ENCODE measurements at places on chromosomes 3 and 15.
A peak's percentile ranks its signal among the peaks of the same experiment; 100 is the strongest.

GRCh38 chr15:29959384-29960137, 123.2 kb upstream of the GOLGA8J start:
- no peak for DNase-seq

DNA sequence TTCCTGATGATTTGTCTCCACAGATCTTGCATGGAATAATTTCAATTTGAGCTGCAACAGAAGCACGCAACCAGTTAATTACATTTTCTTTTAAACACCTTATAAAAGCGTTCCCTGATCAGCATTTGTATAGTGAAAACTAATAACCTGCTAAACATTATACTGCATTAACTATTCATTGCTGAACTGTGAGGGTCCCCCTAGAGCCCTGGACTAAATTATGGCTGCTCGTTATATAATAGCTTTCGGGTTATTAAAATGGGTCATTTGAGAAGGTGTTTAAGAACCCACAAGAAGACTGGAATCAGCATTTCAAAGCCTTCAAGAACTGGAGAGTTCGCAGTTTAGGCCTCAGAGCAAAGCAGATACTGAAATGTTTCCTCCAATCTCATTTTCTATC, 52.9 kb upstream of the ICE2 start:
- no peak for DNase-seq

- DNase-seq, result no peak
These were observed 1268.1 kb downstream of the OTOL1 start for GRCh38 chr3:162764808-162765071.

DNA sequence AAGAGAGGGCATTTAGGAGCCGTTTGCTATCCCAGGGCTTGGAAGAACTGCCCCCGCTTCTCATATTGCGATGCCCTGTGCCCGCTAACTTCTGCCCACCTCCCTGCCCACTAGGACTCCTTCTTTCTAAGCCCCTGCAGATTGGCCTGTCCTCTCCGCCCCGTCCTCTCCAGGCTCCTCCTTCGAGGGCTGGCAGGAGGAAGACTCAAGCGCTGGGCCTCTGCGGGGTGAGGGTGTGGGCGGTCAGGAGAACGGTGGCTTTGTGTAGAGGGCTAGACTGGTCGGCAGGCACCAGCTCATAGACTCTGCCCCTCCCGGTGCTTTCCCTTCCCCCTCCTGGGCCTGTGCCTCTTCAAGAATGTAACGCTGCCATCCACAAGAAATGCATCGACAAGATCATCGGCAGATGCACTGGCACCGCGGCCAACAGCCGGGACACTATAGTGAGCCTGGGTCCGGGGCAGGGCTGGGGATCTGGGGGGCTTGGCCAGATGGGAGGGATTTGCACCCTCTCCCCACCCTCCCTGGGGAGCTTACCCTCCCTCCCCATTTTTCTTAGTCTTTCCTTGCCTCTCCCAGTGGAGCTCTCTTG, 21.9 kb downstream of the PRKCD start:
- DNase-seq, result no peak

DNA sequence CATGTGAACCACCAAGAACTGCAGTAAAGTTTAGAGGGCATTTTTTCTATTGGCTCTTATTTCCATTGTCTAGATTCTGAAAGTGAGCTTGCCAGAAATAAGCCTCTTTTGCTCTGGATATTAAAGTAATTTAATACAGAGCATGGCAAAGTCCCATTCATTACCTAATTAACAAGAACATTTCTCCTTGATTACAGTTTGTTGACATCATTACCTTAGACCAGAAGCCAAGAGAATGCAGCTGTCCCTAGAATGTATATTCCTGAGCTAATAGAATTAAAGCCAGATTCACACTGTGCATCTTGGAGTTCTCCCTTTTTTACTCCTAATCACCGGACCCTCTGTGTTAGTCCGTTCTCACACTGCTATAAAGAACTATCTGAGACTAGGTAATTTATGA, 46.4 kb upstream of the TM4SF4 start:
- no peak for DNase-seq

GRCh38 chr3:177385831-177386301, 188.6 kb upstream of the TBL1XR1 start:
- DNase-seq, result no peak

GRCh38 chr15:70111203-70112073, 13.7 kb upstream of the TLE3 start:
- no peak for DNase-seq

GRCh38 chr3:62676689-62677271, 198.4 kb downstream of the CADPS start:
- no peak for DNase-seq

DNA sequence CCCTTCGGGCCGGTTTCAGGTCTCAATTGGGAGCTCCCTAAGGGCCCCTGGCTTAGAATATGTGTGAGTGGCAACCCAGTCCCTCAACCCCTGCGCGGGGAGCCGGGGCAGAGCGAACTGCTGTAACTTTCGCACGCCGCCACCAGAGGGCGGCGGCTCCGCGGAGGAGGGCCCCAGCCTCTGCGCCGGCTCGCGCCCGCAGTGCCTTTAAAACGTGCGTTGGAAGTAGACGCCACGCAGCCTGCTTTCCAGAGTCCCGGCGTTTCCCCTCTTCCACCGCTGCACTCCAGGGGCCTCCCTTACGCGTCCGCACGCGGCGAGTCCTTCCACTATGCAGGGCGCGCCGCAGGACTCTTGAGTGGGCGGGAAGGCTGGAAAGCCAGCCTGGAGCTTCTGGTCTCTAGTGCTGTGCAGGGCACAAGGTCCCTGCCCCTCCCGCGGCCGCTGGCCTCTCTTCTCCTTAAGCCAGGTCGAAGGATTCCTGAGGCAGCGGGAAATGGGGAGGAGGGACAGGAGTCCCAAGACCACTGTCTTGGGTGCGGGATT, 23.7 kb upstream of the RNU6-1 start:
- peak; percentile 73 for DNase-seq

GRCh38 chr3:16429086-16429485, 84.4 kb downstream of the RFTN1 start:
- no peak for DNase-seq

DNA sequence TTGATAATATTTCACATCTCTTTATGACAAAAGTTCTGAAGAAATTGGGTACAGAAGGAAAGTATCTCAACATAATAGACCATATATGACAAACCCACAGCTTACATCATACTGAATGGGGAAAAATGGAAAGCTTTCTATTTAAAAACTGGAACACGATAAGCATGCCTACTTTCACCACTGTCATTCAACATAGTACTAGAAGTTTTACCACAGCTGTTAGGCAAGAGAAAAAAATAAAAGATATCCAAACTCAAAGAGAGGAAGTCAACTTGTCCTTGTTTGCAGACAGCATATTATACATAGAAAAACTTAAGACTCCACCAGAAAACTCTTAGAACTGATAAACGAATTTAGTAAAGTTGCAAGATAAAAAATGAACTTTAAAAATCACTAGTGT, 40.3 kb downstream of the COPS2 start:
- no peak for DNase-seq

DNA sequence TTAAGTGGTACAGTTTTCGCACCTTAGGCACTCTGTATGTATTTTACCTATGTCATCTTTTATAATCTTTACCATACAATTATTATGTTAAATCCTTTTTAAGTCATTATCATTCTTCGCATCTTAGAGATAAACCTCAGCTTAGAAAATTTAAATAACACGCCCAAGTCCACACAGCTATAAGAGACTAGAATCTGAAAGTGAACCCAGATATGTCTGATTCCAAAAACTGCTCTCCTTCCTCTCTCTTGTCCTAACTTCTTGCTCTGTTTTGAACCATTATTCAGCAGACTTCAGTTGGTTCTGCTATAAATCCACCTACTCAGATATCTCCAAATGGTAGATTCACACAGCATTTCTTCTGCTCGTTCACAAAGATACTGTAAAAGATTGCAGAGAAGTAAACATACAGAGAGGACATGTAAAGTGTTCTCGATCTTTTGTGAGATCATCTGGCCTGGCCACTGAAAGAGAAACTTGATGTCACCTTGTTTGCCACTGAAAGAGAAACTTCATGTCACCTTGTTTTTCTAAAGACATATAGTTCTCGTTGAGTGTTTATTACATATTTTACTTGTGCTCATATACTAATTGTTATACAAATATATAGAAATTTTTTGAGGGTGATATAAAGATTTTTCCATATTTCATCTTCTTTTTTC, 533.2 kb downstream of the GRM7 start:
- no peak for DNase-seq

GRCh38 chr3:159366476-159366875, 564.6 kb downstream of the MFSD1 start:
- no peak for DNase-seq

- DNase-seq, result no peak
These were observed 2.2 kb downstream of the MED12L start for GRCh38 chr3:151087648-151088047.

GRCh38 chr15:59522988-59523461, 85.0 kb downstream of the FAM81A start:
- DNase-seq, result no peak

DNA sequence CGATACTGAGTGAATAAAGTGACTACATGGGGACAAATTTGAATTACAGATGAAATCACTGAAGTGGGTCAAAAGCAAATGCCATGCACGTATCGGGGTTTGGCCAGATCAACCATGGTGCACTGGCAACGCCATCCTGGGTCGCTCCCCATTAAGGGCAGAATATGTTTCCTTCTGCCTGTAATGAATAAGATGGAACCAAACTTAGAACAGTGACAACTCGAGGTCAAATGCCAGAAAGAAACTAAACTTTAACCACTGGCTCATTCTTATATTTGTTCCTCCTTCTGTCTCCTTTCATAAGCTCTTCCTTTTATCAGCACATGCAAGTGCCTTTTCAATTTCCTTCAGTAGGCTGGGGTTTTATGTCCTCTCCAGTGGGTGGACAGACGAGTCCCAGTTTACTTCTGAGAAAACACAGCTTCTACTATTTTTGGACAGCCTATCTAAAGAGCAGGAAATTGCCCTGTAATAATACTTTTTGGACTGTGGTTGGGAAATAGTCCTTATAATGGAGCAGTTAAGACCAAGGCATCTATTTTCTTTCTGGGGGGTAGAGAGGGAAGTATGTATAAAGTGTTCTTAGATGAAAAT, 61.4 kb downstream of the WHAMM start:
- no peak for DNase-seq

DNA sequence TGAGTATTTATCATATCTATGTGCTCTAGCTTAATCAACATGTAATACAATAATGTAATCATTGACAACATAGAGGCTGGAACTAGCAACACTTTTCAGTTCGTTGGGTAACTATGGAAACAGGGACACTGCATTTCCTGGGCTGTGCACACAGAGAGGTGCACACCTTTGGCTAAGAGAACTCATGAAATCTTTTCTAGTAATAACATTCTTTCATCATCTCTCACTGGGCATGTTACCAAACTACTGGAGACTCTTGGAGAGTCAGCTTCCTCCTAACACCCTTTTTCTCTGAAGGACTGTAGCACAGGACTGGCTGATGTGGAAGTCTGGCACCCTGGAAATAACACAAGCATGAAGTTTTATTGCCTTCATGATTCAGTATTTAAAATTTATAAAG, 135.6 kb downstream of the KCNMB2 start:
- no peak for DNase-seq

DNA sequence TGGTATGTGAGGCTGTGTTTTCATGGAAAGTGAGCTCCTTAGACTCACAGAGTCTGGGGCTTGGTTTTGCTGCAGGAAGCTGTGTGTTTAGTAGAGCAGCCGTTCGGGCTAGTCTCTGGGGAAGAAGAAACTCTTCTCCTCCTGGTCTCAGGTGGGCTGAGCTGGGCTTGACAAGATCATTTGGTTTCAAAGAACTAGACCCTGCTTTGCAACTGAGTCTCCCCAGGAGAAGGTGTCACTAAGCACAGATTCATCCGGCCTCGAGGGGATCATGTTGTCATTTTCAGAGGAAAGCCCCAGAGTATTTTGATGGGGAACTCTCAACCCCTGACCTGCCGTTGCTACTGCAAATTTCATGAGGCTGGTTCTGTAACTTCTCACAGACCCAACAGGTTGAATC, 188.5 kb downstream of the FAM43A start:
- no peak for DNase-seq

DNA sequence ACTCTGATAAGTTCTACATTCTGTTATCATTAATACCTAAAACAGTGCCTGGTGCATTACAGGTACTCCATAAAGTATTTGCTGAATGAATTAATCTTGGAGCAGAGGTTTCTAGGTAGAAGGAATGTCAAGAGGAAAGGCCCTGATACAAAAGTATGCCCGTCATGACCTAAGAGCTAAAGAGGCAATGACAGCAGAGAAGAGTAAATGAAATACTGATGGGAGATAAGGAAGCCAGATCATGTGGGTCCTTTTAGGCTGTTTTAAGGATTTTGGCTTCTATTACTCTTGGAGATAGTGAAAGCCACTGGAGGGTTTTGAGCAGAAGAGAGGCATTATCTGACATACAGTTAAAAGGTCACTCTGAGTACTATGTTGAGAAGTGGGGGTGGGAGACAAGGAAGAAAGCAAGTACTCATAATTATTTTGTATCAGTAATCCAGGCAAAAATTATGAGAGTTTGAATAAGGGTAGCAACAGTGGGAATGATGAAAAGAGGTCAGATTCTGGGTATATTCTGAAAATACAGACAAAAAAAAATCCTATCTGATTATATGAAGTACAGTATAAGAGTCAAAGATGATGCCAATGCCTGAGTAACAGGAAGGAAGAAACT, 48.3 kb downstream of the DENND4A start:
- DNase-seq, result no peak

DNA sequence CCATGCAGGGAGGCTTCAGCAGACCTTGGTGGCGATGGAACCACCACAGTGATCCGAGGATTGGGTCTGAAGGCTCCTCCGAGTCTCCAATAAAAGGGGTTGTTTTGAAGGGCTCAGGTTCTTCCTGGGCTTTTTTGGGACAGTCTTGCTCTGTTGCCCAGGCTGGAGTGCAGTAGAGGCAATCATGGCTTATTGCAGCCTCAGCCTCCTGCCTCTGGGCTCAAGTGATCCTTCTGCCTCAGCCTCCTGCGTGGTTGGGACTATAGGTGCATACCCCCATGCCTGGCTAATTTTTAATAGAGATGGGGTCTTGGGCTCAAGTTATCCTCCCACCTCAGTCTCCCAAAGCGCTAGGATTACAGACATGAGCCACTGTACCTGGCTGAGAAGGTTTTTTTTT, 84.8 kb downstream of the IGF1R start:
- no peak for DNase-seq

DNA sequence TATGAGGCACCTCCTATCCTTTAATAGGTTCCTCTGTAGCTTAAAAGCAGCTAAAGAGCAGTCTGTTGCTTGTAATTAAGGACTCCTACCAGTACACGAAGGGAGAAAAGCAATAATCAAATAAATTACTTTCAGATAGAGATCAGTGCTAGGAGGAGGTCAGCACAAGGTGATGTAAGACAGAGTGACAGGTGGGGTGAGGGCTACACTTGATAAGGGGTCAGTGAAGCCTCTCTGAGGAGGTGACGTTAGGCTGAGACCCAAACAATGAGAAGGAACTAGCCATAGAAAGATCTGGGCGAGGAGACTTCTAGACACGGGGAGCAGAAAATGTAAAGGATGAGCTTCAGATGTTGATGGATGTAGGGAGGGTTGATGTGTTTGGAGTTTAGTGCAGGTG, 57.7 kb upstream of the BLM start:
- no peak for DNase-seq
